ENCODE measurements at places on chromosomes 16 and 17.

GRCh38 chr16:81612351-81613163 is 166.5 kb upstream of the PLCG2 start:
- DNase-seq: no peak

DNA sequence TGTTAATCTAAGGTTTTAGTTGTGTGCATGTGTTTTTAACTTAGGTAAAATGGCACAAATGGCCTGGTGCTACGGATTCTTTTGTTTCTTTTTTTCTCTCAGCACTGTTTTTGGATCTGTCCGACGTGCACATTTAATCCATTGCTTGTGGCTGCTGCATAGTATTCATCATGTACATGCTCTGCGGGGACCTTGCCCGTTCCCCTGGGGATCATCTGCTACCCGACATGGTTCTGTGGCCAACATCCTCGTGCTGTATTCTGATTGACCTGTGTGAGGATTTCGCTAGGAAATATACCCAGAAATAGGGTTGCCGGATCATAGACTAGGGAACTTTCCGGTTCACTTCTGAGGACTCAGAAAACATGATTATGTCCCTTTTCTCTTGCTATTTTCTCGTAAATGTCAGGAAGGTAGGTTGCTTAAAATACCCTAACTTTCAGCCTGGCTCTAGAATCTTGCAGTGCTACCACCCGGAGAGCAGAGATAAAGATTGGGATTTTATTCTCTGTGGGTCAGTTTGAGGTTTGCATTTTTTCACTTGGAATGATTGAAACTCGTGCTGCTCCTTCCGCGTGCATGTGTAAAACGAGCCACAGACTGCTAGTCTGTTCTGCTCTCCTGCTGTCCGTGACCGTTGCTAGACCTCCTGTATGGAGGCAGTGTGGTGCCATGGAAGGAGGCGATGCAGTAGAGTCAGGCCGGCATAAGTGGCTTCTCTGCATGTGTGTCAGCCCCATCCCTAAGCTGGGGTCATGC is 42.9 kb downstream of the LDHD start:
- DNase-seq: no peak

GRCh38 chr16:897701-898100 is 73.1 kb downstream of the LMF1 start:
- no peak for DNase-seq

DNA sequence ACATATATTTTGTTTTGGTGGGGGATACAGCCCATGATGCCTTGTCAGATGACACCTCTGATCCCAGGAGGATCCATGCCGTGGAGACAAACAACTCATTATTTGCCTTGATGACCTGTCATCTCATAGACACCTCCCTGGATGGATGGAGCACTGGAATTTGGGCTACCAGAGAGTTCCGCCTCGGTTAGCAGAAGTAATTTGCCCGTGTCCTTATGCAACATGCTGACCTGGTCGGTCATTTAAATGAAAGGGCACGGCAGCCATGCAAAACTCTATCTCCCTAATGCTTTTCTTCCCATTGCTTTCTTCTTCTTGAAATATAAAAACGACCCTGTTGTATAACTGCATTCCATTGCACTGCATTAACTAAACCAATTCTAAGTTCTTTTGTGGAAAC is 145.3 kb downstream of the GRIN2A start:
- DNase-seq: no peak

- no peak for DNase-seq
Observed at GRCh38 chr17:63203652-63204051, 237.6 kb downstream of the TANC2 start.

GRCh38 chr17:43353393-43353792 is 45.4 kb upstream of the ARL4D start:
- DNase-seq: no peak

GRCh38 chr16:87832741-87833502 is 36.4 kb downstream of the SLC7A5 start:
- no peak for DNase-seq

- DNase-seq: no peak
Observed at GRCh38 chr17:27452828-27453227, 3.4 kb upstream of the KSR1 start.
